ENCODE measurements at places on chromosomes 4 and X. TPM values are rescaled to one million over a fixed set of nuclear protein-coding genes. Genes with fewer than 3 reads are reported as not detected.

Gene ZMAT1
- total RNA-seq = 5.6 TPM

Gene FDCSP
- not detected for total RNA-seq

- no peak for DNase-seq
Observed at GRCh38 chr4:160319221-160319867, 1216.5 kb downstream of the RAPGEF2 start.

Gene CPE
- 43.2 TPM for total RNA-seq

DNA sequence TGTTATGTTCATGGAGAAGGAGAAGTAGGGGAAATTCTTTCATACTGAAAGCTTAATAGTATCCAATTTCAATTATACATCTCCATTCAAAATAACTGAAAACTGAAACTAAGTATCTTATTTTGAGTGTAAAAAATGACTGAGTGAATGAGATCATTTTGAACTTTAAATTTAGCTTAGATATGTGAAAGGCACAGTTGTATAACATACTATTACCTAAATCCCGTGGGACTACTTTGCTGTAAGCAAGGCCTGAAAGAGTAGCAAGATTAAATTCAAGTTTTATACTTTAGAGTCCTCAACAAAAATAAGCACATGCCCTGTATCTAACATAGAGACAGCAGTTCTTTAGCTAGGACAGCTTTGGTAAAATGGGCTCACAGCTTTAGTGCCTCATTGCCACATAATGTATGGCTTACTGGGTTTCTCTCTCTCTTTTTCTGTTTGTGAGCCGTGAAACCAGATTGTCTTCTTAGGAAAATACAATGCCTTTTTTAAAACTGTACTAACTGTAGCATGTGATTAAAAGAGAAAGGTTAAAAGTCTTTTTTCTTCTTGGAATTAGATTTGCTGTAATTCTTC lies 43.2 kb downstream of the GSTCD start:
- DNase-seq = no peak

Gene SLITRK2
- 0.30 TPM for total RNA-seq

Gene CCDC149
- total RNA-seq = 9.0 TPM

DNA sequence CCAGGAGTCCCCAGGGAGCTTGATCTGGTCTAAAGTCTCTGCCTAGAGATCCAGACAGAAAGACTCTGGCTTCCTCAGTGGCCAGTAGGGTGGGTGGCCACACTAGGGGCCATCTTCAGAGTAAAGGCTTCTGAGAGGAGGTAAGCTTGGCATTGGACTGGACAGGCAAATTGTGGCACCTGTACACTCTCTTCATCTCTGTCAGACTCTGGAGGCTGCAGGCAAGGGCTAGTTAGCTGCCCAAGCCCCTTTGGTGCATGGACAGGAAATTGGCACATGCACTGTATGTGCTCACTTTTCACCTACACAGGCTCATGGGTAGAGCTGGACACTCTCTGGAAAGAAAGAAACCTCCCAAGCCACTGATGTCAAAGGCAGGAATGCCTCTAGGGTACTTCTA lies 142.8 kb downstream of the PJA1 start:
- no peak for DNase-seq

Measured in left ventricle myocardium inferior (tissue), 1 donor.